ENCODE measurements at places on chromosomes 16 and 17. TPM values are rescaled to one million over a fixed set of nuclear protein-coding genes. Genes with fewer than 3 reads are reported as not detected.

Gene CEMP1
- total RNA-seq = not detected

Gene SIAH1
- total RNA-seq = 12.1 TPM

Gene MPHOSPH6
- 28.8 TPM for total RNA-seq

Gene NUDT7
- 5.5 TPM for total RNA-seq

Gene HOXB1
- not detected for total RNA-seq

Gene PRSS22
- 0.62 TPM for total RNA-seq

Gene HS3ST3B1
- total RNA-seq = 1.9 TPM

Gene PEMT
- 62.2 TPM for total RNA-seq

Gene GLG1
- total RNA-seq = 46.4 TPM

Gene HOXB7
- total RNA-seq = 35.7 TPM

Gene DPEP2
- total RNA-seq = not detected

Gene LIMD2
- 8.9 TPM for total RNA-seq

Gene SOX9
- 12.2 TPM for total RNA-seq

Gene CDH3
- total RNA-seq = 0.32 TPM

Gene KCNH6
- 0.02 TPM for total RNA-seq

Gene ST6GALNAC1
- total RNA-seq = 0.52 TPM

Gene RND2
- total RNA-seq = 0.11 TPM

Gene RIPOR1
- 42.3 TPM for total RNA-seq
